ENCODE measurements at places on chromosomes 7 and 10.

- no peak for DNase-seq
Observed at GRCh38 chr7:50644114-50644513, 78.9 kb upstream of the DDC start.

GRCh38 chr10:75742355-75742754 lies 310.9 kb downstream of the LRMDA start:
- no peak for DNase-seq

DNA sequence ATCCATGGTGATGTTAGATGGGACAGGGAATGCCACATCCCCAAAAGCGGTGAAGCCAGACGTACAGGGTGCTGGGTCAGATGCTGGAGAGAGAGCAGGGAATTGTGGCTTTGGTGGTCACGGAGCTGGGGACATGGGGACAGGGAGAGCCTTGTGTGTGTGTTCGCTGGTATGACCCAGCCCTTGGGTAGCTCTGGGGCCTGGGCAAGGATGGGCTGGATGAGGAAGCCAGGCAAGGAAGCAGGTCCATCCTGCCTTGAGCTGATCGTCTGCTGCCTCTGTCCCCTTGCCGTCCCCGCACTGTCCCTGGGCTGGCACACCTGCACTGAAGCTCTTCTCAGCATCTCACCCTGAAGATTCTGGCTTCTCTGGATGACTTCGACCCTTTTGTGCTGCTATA lies 15.4 kb upstream of the CLDN4 start:
- no peak for DNase-seq

GRCh38 chr7:44755698-44756627 lies 7.3 kb downstream of the ZMIZ2 start:
- DNase-seq = no peak

- no peak for DNase-seq
Observed at GRCh38 chr10:58570307-58570723, 57.6 kb downstream of the BICC1 start.

All from OCI-LY7 (cell line).